A673 (cell line): ENCODE measurements at places on chromosomes 12 and 14.
A peak's percentile ranks its signal among the peaks of the same experiment; 100 is the strongest.

DNA sequence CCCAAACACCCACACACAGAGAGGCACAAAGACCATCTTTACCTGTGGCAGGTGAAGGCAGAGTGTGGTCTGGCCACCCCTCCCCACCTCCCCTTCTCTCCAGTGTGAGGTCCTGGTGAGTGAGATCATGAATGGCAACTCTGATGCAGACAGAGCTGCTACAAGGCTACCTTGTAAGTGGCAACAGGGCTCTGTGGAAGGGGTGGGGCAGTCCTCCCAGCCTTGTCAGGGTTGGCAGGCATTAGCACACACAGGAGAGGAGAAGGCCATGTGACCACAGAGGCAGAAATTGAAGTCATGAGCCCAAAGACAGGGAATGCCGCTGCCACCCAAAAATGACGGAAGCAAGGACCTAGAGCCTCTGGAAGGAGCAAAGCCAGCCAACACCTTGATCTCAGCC, 30.7 kb downstream of the VWF start:
- no peak for DNase-seq

GRCh38 chr12:12803186-12803585, 10.0 kb upstream of the DDX47 start:
- DNase-seq, result no peak

DNA sequence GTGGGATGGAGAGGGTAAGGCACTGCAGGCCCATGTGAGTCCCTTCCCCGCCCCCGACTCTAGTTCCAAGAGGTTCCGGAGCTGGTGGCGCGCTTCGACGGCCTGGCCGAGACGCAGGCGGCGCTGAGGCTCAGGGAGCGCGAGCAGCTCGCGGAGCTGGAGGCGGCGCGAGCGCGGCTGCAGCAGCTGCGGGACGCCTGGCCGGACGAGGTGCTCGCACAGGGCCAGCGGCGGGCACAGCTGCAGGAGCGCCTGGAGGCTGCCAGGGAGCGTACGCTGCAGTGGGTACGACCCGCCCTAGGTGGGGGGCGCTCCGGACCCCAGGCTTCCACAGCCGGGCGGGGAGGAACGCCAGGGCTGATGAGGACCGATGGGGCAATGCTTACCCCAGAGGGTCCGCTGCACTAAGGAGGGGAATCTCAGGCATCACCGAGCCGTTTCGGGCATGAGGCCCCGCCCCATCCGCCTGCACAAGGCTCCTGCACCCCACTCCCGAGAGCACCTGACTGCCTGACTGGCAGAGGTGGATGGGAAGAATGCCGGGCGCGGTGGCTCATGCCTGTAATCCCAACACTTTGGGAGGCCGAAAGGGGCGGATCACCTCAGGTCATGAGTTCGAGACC, 4.9 kb downstream of the CFAP73 start:
- DNase-seq, result peak; percentile 31

DNA sequence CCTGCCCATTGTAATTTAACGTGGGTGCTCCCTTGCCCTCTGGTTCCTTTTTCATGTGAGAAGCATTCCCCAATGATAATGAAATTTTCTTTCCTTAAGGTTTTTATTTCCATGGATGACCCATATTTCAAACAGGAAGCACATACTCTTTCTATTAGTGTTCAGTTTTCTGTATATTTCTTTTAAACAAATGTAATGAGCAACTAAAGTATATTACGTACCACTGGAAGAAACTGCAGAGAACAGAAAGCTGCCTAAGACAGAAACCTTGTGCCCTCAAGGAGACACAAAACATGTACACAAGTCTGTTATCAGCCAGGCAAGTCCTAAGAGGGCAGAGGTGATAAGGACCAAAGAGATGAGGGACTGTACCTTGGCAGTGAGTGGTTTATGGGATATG, 414.9 kb downstream of the ETNK1 start:
- no peak for DNase-seq

GRCh38 chr14:71060274-71060673, 153.0 kb downstream of the PCNX1 start:
- DNase-seq, result no peak

- no peak for DNase-seq
Measured at GRCh38 chr12:31822761-31823160, 93.9 kb upstream of the AMN1 start.

- no peak for DNase-seq
Measured at GRCh38 chr14:35416108-35416750, 11.7 kb upstream of the NFKBIA start.

DNA sequence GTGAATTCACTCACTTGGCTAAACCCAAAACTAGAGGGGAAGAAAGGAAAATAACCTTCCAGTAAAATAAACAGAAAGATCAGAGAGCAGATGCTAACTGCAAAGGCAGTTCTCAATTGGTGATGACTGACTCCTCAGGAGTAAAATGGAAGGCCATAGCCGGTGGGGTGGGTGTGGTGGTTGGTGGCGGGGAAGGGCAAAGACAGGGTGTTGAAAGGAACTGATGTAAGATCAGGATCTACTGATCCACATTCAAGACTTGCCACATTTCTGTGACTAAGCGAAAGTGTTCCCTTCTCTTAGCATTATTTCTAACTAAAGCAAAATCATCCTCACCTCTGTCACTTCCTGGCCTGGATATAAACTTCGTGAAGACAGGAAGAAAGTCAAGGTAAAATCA, 26.3 kb upstream of the TC2N start:
- DNase-seq, result no peak

DNA sequence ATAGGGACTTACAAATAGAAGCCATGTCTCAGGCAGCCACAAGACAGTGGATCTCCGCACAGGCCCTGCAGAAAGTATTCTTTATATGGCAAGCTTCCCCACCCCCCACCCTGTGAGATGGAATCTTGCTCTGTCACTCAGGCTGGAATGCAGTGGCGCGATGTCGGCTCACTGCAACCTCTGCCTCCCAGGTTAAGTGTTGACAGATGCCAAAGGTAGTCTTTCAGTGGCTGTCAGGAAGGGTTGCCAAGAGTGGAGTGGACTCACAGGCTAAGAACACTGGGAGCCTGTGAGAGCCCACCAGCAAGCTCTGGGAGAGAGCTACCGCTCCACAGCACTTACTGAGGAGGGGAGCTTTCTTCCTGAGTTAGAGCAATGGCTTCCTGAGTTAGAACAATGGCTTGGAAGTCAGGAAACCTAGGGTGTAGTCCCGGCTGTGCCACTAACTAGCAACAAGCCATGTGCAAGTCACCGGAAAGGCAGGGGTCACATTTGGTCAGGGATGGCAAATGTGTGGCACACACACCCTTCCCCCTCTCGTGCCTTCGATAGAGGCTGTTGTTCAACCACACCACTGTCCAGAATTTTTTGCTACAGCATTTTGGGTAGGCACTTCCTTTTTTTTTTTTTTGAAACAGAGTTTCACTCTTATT, 2.6 kb downstream of the RNASE1 start:
- no peak for DNase-seq

GRCh38 chr12:128951448-128951847, 98.2 kb downstream of the GLT1D1 start:
- DNase-seq, result no peak

- DNase-seq, result peak; percentile 23
Measured at GRCh38 chr14:71815110-71815509, 117.1 kb upstream of the RGS6 start.

GRCh38 chr14:20667957-20668356, 16.4 kb upstream of the RNASE4 start:
- DNase-seq, result no peak

- DNase-seq, result peak; percentile 64
Measured at GRCh38 chr12:43338848-43339526, 213.0 kb downstream of the ADAMTS20 start.

DNA sequence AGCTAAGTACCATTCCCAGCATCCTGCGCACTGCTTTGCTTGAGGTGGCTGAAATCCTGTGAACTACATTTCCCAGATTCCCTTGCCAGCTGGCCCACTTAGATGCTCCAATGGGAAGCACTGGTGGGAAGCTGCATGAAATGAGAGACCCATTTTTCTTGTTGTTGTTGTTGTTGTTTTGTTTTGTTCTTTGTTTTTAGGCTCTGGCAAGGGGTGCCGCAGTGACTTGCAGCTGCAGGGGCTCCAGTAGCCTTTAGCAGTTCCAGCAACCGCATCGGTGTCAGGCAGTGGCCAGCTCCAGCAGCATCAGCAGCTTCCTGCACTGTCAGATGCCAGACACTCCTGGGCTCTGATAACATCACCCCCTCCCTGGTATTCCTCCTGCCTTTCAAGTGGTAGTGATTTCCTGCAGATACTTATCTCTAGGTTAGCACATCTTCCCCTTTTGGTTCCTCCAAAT, 8.8 kb upstream of the EGLN3 start:
- no peak for DNase-seq

DNA sequence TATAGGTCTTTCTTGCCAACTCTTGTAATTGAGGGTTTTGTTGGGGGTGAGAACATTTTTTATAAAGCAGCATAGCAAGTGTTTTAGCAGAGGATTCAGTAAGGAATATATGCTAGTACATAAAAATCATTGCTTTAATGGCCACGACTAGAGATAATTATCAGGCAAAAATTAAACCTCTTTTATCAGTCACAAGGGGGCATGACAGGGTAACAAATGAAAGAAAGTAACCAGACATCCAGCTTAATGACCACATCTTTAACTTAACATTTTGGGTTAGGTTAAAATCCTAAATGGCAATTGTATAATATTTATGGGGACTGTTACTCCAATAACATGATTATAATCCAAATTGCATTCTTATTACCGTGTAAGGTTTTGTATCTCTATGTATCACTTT, 119.6 kb downstream of the LRRIQ1 start:
- peak; percentile 81 for DNase-seq

DNA sequence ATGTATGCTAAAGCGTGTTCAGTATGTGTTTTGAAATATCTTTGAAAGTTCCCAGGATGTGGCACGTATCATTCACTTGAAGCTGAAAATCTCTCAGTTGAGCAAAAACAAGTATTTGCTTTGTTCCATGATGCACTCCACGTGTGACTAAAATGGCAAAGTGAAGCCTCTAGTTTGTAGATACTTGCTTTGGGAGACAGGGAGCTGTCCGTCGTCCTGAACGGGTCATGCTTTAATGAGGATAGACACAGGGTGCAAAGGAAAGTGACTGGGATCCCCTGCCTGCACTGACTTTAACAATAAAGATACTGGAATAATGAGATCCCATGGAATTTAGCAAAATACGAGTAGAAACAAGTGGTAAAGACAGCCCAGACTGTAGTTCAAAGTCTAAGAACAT, 991.4 kb downstream of the NRXN3 start:
- DNase-seq, result peak; percentile 49

GRCh38 chr14:43003845-43004244, 1397.2 kb downstream of the LRFN5 start:
- DNase-seq, result peak; percentile 16

DNA sequence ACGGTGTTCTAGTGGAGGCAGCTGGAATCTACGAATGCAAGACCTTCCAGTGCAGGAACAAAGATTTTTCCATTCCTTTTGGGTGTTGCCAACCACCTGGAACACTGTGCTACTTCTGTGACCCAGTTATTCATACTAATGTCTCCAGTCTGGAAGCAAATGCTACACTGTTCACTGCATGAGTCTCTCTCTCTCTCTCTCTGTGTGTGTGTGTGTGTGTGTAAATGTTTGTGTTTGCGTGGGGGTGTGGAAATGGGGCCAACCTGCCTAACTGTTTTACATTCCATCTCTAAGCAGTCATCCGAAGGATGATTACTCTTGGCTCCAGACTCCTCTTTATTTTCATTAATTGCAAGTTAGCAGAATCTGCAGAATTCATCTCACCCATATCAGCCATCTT, 29.9 kb upstream of the YBX3 start:
- no peak for DNase-seq

DNA sequence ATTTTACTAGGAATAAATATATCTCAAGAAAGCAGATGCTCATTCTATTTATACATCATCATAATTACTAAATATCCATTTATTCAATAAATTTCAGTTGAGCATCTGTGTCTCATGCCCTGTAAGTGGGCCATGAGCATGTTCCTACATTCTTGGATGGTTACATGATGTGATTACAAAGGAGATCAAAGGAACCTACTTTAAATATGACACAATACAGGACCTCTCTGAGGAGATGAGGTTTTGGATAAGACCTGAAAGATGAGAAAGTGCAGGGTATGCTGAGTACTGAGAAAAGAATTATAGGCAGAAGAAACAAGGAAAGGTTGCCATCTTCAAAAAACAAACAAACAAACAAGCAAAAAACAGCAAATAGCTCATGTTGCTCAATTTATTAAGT, 105.4 kb upstream of the CNTN1 start:
- DNase-seq, result no peak

GRCh38 chr12:22118238-22118790, 72.3 kb downstream of the CMAS start:
- no peak for DNase-seq

- DNase-seq, result no peak
Measured at GRCh38 chr14:52263190-52263589, 4.3 kb upstream of the PTGDR start.

GRCh38 chr14:93859957-93860356, 67.2 kb upstream of the FAM181A start:
- peak; percentile 46 for DNase-seq

DNA sequence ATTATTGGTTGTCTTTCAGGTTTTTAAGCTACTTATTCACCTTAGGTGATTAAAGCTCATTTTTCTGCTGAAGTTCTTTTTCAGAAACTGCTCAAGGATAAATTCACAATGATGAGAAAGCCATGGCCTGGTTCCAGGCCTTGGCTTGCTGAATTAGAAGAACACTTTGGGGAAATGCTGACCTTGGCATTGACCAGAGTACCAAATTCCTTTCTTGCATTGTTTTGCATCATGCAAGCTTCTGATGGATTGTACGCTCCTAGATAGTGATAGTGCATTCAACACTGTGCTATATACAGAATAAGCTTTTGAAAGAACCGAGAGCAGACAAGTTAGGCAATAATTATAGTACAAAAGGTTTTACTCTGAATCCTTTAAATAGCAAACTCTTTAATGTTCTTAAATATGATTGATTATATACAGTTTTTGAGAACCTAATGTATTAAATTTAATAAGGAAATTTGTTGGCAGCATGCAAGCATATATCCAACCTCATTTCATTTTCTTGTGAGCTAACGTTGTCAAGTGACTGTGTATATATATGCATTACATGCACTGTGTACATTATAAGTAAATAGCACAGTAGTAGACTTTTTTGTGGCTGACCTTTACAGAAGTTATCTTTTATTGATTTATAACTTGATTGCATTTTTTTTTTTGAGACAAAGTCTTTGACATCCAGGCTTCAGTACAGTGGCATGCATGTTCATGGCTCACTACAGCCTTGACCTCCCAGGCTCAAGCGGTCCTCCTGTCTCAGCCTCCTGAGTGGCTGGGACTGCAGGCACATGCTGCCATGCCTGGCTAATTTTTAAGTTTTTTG, 99.2 kb downstream of the DIP2B start:
- no peak for DNase-seq
